NCI-H2227 treated with DMSO at 0.1 percent for 48 hours (cell line): ENCODE measurements at places on chromosomes 7 and 10.
A peak's percentile ranks its signal among the peaks of the same experiment; 100 is the strongest.

DNA sequence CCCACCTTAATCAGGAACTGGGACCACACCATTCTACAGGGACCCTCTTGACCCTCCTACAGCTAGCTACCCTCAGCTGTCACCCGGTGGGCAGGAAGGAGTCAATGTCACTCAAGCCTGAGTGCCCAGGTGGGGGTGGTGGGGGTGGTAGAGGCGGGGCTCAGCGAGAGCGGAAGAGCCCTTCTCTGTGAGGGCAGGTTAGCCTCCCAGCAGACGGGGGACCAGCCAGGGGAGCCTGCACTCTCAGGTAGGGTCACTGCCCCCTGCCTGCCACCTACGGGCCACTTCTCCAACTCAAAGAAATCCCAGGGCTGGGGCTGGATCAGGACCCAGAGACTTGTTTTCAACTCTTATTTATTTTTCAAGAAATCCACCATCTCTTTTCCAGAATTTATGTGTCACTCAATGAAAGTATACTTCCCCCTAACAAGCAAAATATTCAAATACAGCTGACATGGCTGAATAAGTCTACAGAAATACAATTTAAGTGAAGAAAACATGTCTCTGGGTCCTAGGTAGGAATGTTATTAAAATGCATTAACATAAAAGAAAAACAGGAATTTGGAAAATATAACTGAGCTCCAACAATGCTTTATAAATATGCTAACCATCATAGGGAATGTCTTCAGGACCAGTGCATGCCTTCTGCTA lies 63.4 kb upstream of the DDC start:
- DNase-seq, result no peak

DNA sequence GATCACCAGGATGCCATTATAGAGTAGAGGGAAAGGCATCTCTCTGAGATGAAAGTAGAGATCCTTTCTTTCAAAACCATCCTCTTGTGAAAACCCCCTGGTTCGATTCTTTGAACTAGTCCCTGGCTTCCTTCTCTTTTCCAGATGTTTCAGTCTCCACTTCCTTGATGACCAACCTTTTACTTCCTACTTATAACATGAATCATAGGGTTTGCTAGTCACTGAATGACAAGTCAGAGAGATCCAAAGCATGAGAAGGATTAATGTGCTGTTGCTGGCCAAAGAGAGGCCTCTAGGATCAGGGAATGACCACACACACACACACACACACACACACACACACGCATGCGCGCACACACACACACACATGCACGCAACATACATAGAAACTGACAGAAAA lies 161.1 kb upstream of the FRMD4A start:
- no peak for DNase-seq

GRCh38 chr10:15473396-15473767 lies 102.3 kb upstream of the FAM171A1 start:
- DNase-seq, result no peak

DNA sequence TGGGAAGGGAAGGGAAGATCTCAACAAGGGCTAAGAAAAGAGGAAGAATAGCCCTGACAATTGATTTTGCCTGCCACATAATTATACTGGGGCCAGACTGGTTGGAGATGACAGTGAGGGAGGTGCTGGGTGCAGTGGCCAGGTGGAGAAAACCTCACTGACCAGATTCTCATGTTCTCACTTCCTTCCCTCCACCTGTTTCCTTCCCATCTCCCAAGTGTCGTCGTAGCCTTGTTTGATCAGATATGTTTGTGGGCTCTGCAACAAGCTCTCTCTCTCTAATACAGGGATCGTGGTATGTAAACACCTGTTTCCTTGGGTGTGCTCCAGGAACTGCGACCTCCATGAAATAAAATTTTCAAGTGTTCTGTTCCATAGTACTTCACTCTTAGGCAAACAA lies 60.2 kb downstream of the VCL start:
- no peak for DNase-seq

GRCh38 chr10:2891073-2891769 lies 176.1 kb upstream of the PFKP start:
- no peak for DNase-seq

DNA sequence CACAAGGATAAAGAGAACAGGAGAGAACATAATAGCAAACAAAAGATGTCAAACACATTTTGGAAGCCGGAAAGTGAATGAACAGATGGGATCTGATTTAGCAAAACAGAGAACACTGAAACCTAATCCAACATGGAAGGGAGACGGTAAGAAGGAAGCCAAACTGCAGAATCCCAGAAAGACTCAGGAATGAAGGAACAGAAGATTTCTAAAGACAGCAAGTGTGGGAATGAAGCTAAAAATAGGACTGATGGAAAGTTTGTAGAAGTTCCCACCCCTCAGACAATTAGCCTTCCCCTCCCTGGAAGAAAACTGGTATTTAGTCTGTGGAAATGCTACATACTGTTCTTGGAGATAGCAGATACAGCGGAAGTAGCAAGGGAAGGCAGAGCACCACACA lies 40.8 kb downstream of the SLC16A12 start:
- DNase-seq, result no peak

- DNase-seq, result no peak
Observed at GRCh38 chr7:99788554-99788953, 4.6 kb upstream of the CYP3A4 start.

- DNase-seq, result no peak
Observed at GRCh38 chr7:150852371-150852905, at the start of gene AOC1. Gene AOC1 (plus strand): TSS chr7:150852517. CDS start chr7:150856471, 3,954 bp downstream.

- DNase-seq, result no peak
Observed at GRCh38 chr10:31700181-31700611, 228.4 kb downstream of the ARHGAP12 start.

- no peak for DNase-seq
Observed at GRCh38 chr7:47186316-47186715, 395.6 kb downstream of the TNS3 start.

GRCh38 chr7:111096997-111097396 lies 6.1 kb downstream of the LRRN3 start:
- no peak for DNase-seq

DNA sequence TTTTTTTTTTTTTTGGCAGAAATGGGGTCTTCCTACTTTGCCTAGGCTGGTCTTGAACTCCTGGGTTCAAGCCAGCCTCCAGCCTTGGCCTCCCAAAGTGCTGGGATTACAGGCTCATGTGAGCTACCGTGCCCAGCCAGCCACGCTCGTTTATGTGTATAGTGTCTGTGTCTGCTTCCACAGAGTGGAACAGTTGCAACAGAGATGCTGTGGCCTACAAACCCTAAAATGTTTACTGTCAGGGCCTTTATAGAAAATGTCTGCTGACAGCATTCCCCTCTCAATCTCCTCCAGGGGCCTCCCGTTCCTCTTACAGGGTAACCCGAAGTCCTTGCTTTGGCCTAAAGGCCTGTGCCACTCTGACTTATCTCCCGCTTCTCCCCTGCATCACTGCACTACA lies 87.6 kb upstream of the LEP start:
- DNase-seq, result no peak

GRCh38 chr7:36630112-36630650 lies 94.1 kb downstream of the AOAH start:
- DNase-seq, result no peak

- no peak for DNase-seq
Observed at GRCh38 chr10:76644476-76644875, 993.1 kb downstream of the KCNMA1 start.

DNA sequence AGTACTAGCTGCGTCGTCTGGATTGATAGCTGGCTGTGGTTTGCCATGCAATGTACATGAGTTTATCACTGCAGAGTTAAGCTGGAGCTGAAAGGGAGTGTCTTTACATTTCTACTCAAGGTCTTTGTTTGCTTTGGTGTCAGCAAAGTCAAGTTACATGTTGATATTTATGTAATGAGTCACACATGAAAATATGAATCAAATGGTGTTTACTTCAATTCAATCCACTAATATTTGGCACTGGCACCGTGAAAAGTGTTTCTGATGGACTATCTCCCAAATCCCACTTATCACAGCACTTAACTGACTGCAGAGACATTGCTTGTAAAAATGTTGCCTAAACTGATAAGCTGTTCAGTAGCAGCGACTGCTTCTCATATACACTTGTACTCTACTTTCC lies 395.9 kb downstream of the TFEC start:
- no peak for DNase-seq

- no peak for DNase-seq
Observed at GRCh38 chr10:24287559-24288195, 78.7 kb downstream of the KIAA1217 start.

GRCh38 chr7:33757563-33758165 lies 147.7 kb upstream of the BMPER start:
- DNase-seq, result no peak

DNA sequence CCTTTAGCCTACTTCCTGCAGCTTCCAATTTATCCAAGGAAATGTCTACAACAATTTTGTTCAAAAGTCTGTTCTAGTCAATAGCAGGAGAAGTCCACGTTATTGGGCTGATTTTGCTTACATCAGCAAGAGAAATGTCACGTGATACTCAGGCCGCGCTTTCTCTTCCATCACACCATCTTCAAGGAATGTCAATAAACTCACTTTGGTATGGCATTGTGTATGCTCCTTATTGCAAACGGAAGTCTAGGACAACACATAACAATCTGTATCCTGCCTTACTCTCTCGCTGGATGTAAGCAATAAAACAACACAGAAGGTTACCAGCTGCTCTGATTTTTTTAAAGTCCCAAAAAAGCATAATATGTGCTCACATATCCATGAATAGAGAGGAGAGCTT lies 17.1 kb upstream of the STK17A start:
- DNase-seq, result no peak

DNA sequence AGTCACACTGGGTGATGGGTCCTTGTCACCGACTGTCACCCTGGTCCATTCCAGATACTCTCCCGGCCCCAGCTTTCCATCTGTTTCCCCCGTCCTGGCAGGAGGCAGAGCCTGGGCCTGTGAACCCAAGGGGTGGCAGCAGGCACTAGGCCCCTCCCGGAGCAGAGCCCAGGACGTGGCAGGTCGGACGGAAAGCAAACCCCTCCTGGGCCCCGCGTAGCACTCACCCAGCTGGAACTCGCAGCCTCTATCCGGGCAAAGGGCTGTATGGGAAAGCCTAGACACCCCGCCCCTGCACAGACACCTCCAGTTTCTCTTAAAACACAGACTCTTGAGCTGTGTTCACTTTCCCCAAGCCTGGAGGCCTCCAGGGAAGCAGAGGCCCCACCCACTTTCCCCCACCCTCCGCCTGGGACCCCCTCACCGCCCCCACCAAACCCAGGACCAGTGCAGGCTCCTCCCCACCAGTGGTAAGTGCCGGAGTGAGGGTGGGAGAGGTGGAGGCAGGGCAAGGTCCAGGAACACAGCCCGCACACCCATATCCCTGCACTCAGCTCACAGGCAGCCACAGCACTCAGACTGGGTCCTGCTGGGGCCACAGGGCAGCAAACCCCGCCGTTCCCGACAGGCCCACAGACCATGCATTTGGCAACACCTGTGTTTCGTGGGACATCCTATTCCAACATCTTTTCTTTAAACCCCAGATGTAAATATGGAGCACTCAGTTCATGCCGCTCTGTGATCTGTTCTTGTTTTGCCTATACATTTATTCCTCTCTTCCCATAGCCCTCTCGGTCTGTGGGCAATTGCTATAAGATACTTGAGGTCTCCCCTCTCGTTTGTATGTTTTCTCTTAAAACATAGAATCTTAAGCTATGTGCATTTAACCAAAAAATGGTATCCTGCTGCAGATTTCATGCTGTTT lies 98.2 kb upstream of the PDGFA start:
- DNase-seq, result no peak

DNA sequence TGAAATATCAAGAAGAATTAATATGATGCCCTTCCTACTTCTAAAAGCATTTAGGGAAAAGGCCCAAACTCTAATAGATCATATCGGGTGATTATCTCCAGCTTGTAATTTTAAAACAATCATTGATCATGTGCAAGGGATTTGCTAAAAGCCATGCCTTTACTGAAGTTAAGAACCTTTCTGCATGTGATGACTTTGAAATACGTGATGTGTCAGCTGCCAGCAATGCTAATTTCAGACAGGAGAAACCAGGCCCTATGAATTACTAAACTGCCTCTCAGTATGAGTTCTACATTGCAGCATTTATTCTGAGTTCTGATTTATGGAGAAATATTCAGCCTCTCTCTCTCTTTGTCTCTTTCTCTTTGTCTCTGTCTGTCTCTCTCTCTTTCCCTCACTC lies 203.6 kb upstream of the AKR1E2 start:
- DNase-seq, result no peak

GRCh38 chr10:103668351-103669242 lies 175.1 kb downstream of the NEURL1 start:
- DNase-seq, result peak; percentile 25

- DNase-seq, result no peak
Observed at GRCh38 chr10:409408-410040, 274.3 kb downstream of the ZMYND11 start.

DNA sequence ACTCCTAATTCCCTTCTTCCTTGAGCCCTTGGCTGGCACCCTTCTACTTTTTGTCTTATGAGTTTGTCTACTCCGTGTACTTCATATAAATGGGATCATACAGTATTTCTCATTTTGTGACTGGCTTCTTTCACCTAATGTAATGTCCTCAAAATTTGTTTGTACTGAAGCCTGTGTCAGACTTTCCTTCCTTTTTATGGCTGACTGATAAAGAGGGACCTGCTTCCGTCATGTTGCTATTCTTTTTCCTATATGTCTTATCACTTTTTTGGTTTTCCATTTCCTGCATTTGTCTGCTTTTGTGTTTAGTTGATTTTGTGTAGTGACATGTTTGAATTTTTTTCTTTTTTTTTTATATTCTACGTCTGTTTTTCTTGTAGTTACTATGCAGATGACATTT lies 470.9 kb downstream of the SDK1 start:
- no peak for DNase-seq

GRCh38 chr10:104334561-104334960 lies 3.7 kb downstream of the ITPRIP start:
- DNase-seq, result no peak
